Camera-type eye (tissue), 1 donor: ENCODE measurements at places on chromosomes 13 and 19. TPM values are rescaled to one million over a fixed set of nuclear protein-coding genes. Genes with fewer than 3 reads are reported as not detected.

Gene ZNF577
- 45.6 TPM for total RNA-seq

Gene SYT5
- 16.4 TPM for total RNA-seq

Gene FBXO27
- total RNA-seq: 9.3 TPM

Gene PPM1N
- total RNA-seq: 2.1 TPM

Gene ZSCAN1
- total RNA-seq: 0.38 TPM

Gene LENG9
- 2.7 TPM for total RNA-seq

Gene LIM2
- 168 TPM for total RNA-seq

Gene FFAR1
- total RNA-seq: not detected

Gene B9D2
- total RNA-seq: 8.9 TPM

Gene CEACAM16
- total RNA-seq: not detected

Gene TNFSF13B
- total RNA-seq: 1.4 TPM

Gene OVOL3
- total RNA-seq: not detected

Gene ANKRD10
- total RNA-seq: 211 TPM

Gene NCR1
- total RNA-seq: not detected

Gene TJP3
- 5.3 TPM for total RNA-seq

Gene GTF2F2
- total RNA-seq: 25.8 TPM

Gene SAFB2
- total RNA-seq: 83.2 TPM

Gene DNAAF3
- total RNA-seq: 2.0 TPM

Gene ZNF442
- 13.2 TPM for total RNA-seq

Gene TMPRSS9
- total RNA-seq: 1.0 TPM

Gene BRME1
- 5.5 TPM for total RNA-seq

Gene DIAPH3
- total RNA-seq: 5.8 TPM

Gene C1QTNF9B
- 0.88 TPM for total RNA-seq

Gene HRC
- total RNA-seq: 18.6 TPM

Gene DAND5
- 5.2 TPM for total RNA-seq

Gene BRSK1
- total RNA-seq: 32.5 TPM

Gene EHD2
- 59.6 TPM for total RNA-seq

Gene FGF21
- total RNA-seq: not detected

Gene RAB4B
- total RNA-seq: 14.8 TPM

Gene ZNF579
- total RNA-seq: 3.6 TPM

Gene C5AR1
- 2.0 TPM for total RNA-seq

Gene DENND1C
- 0.49 TPM for total RNA-seq

Gene SLC46A3
- total RNA-seq: 12.0 TPM

Gene SERPINE3
- total RNA-seq: 9.9 TPM

Gene BCL3
- total RNA-seq: 2.9 TPM

Gene DACH1
- 102 TPM for total RNA-seq

Gene MBD3L2
- total RNA-seq: not detected
